AG08396 (cell line): ENCODE measurements at places on chromosomes 1 and 21.
A peak's percentile ranks its signal among the peaks of the same experiment; 100 is the strongest.

DNA sequence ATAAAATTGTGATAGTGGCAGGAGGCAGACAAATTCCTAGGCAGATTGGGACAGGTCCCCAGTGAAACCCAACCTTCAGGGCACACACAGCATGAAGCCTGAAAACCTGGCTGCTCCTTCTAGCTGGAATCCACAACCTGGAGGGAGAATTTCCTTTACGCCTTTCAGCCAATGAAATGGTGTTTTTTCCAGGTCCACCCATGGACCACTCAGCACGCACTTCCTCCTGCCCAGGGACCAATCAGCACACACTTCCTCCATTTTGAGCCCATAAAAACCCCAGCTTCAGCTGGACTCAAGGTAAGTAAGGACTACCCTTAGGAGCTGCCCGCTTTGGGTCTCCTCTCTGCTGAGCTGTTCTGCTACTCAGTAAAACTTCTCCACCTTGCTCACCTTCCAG lies 120.1 kb downstream of the AKT3 start:
- DNase-seq = no peak

DNA sequence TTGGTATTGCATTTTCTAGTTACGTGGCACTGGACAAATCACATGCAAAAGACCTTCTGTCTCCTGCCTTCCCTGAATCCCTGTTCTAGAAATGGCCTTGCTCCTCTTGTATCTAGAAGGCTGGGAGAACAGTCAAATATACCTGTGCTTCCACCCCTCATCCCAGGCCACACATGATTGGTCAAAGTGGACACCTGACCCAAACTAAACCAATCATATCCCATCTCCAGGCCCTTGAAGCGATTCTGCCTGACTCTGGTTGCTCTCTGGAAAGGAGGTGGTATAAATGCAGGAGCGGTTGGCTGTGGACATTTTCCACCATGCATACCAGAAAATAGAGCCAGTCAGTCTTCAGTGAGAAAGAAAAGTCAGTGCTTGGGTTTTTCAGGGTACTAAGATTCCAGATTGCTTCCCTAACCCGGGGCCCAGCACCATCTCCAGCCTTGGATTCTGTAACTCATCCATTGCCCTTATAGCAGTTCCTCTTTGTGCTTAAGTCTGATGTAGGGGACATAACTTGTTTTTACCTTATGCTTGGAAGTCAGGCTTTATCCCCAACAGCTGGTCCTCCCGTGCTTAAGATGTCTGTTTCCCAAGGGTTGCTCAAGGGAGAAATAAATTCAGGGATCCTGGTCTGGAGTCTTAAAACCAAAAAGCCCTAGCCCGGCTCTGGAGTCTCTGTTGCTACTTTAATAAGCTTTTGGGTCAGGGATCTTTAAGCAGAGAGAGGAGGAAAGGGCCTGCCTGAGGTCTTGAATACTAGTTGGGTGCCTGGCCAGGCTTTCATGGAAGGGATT lies 7.7 kb upstream of the PHC2 start:
- no peak for DNase-seq

GRCh38 chr21:25005388-25005787 lies 601.9 kb downstream of the MRPL39 start:
- peak; percentile 13 for DNase-seq

- DNase-seq = peak; percentile 22
Observed at GRCh38 chr1:230171356-230172015, 104.4 kb downstream of the GALNT2 start.

GRCh38 chr1:78339490-78339889 lies 151.3 kb upstream of the PTGFR start:
- peak; percentile 24 for DNase-seq

- peak; percentile 63 for DNase-seq
Observed at GRCh38 chr1:53110370-53111072, 31.9 kb downstream of the SLC1A7 start.
